ENCODE measurements at places on chromosomes 12 and 14. TPM values are rescaled to one million over a fixed set of nuclear protein-coding genes. Genes with fewer than 3 reads are reported as not detected.

Gene GALNT8
- not detected for total RNA-seq

GRCh38 chr12:67339530-67339929 lies 70.4 kb downstream of the CAND1 start:
- DNase-seq, result no peak

Gene CDK2
- total RNA-seq, result 93.8 TPM

GRCh38 chr12:2494486-2495192 lies 300.1 kb upstream of the FKBP4 start:
- DNase-seq, result no peak

Gene CFL2
- total RNA-seq, result 18.5 TPM

- DNase-seq, result no peak
Measured at GRCh38 chr12:10159280-10159679, 12.7 kb downstream of the OLR1 start.

- no peak for DNase-seq
Measured at GRCh38 chr12:128258866-128259555, 8.0 kb upstream of the TMEM132C start.

Gene SLC10A1
- not detected for total RNA-seq

DNA sequence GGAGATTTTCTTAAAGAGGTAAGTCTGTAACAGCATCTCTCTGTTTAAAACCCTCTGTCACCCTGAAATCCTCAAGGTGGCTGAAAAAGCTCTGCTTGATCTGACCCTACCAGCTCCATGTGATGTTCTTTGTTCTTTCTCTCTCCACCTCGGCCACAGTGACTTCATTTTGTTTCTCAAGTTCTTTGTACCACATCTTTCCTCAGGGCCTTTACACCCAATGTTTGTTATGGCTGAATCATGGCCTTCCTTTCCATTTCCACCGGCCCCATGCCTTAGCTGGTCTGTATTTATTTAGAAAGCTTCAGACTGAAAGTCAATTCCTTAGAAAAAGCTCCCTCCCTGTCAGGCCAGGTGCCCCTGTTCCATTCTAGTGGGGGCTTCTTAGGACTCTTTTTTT lies 431.2 kb downstream of the NAV3 start:
- no peak for DNase-seq

- DNase-seq, result no peak
Measured at GRCh38 chr12:114998118-114998749, 314.3 kb upstream of the TBX3 start.

- DNase-seq, result no peak
Measured at GRCh38 chr12:76180401-76181277, 96.2 kb upstream of the NAP1L1 start.

- DNase-seq, result peak; percentile 45
Measured at GRCh38 chr14:55599250-55599879, 19.4 kb downstream of the KTN1 start.

- DNase-seq, result no peak
Measured at GRCh38 chr12:52618216-52618615, at the start of gene KRT73. Gene KRT73 (minus strand): TSS chr12:52618559. CDS start chr12:52618524, 35 bp downstream.

Gene SMCO3
- total RNA-seq, result not detected

GRCh38 chr12:110689281-110690126 lies 589 bp upstream of the HVCN1 start:
- peak; percentile 27 for DNase-seq

- no peak for DNase-seq
Measured at GRCh38 chr14:73748858-73749357, 34.7 kb upstream of the PNMA1 start.

DNA sequence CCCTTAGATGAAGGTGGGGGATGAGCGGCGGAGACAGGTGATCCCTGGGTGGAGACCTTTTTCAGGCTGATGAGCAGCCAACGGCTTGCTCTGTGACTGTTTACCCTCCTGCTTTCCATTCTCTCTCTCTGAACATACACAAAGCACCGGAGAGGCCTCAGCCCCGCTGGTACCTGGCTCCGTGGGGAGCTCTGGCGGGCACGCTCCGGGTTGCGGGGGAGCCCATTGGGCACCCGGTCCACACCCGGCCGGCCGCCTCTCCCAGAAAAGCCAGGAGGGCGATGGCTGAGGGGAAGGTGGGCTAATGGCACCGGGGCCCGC lies 545 bp downstream of the SMARCC2 start:
- DNase-seq, result no peak

Gene OASL
- 1.7 TPM for total RNA-seq

DNA sequence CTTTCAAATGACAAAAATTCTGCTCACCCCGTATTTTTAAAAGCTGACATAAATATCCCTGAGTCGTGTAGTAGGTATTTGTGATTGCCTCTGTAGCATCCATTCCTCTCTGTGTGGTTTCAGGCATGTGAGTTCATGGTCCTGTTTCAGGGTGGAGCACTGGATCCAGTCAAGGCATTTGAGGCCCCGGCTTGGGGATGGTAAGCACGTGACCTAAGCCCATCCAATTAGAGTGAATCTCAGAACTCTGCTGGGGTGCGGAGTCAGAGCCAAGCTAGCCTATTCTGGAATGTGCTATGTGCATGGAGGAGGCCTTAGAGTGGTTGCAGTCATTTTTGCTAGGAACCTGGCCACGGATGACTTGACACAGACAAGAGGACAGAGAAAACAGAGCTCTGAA lies 4.3 kb upstream of the CSRP2 start:
- no peak for DNase-seq

Gene FOXA1
- 42.6 TPM for total RNA-seq

- DNase-seq, result no peak
Measured at GRCh38 chr14:36208690-36209278, 32.3 kb upstream of the PTCSC3 start.

Gene KRT83
- total RNA-seq, result 0.43 TPM

- no peak for DNase-seq
Measured at GRCh38 chr14:98122527-98122926, 1149.5 kb downstream of the BCL11B start.

- no peak for DNase-seq
Measured at GRCh38 chr14:99454246-99454645, 26.4 kb downstream of the SETD3 start.

Gene CLEC4A
- not detected for total RNA-seq

GRCh38 chr14:100165376-100165775 lies 5.9 kb upstream of the DEGS2 start:
- no peak for DNase-seq

GRCh38 chr12:63897931-63898330 lies 53.4 kb downstream of the SRGAP1 start:
- no peak for DNase-seq

- no peak for DNase-seq
Measured at GRCh38 chr12:42172441-42173210, 28.0 kb upstream of the GXYLT1 start.

DNA sequence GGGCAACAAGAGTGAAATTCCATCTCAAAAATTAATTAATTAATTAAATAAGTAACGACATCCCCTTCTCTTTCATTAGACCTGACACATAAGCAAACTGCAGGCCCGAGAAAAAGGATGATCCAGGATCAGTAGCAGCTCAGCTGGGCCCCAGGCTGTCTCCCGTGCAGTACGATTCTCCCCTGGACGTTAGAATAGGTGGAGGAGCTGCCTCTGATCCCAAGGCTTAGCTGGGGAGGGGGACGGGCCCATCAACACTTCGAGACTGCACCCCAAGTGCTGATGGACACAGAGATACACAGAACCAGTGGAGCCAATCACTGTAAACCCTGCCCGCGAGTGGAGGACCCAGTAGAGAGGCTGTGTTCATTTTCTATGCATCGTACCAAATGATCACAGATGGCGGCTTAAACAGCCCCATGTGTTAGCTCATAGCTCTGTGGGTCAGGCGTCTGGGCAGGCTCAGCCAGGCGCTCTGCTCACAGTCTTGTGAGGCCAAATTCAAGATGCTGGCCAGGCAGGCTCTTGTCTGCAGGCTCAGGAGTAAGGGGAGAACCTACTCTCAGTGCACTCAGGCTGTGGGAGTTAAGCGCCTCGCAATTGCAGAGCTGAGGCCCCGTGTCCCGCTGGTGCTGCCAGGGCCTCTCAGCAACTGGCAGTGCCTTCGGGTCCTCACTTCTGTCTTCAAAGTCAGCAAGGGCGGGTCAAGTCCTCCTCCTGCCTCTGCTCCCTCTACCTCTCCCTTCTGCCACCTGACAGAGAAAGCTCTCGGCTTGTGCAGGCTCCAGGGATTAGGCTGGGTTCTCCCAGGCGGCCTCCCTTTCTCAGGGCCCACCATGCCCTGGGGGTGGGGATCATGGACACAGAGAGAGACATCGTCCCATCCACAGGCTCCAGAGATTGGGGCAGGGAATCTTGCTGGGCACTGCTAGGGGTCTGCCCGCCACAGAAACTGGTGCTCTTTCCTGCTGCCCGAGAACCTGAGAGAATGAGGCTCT lies 26.4 kb downstream of the RIMBP2 start:
- no peak for DNase-seq

Gene LRP1-AS
- total RNA-seq, result not detected

Gene LMO3
- total RNA-seq, result not detected

DNA sequence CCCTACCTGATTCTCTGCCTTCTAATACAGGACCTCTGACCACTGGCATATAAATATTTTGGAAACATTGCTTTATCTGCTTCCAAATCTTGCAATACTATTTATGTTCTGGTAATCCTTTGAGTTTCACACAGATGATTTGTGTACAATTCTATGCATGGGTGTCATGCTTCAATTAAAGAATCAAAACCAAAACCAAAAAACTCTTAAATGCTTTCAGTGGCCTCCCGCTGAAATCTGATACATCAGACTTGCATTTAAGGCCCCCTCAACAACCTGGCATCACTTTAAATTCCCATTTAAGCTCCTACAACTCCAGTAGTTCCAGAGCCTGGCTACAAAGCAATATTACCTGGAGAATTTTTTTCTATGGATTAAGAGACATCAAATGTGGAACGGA lies 221.7 kb upstream of the NAV3 start:
- no peak for DNase-seq

Gene ADAMTS20
- total RNA-seq, result 1.0 TPM

Gene GRIN2B
- total RNA-seq, result not detected

Gene XRCC3
- total RNA-seq, result 65.1 TPM

GRCh38 chr12:70549340-70550179 lies 87.7 kb downstream of the PTPRB start:
- DNase-seq, result no peak

All from PC-9 (cell line).